ENCODE measurements at places on chromosomes 2 and 18.

DNA sequence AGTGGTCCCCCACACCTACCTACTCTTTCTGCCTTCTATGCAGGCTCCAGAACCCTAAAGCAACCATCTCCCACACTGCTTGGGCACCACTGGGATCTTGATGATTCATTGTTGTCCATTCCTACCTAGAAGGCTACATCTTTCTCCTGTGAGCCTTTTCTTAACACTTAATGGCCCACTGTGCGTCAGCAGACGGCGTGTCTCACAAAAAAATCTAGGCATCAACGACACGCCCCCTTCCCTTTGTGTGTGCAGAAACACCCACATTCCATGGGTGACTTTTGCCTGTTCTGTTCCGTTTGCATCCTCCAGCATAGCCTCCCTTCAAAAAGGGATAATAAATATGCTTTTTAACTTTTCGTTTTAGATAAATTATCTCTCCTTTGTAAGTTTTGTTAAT is 99.7 kb upstream of the CYRIA start:
- no peak for DNase-seq

DNA sequence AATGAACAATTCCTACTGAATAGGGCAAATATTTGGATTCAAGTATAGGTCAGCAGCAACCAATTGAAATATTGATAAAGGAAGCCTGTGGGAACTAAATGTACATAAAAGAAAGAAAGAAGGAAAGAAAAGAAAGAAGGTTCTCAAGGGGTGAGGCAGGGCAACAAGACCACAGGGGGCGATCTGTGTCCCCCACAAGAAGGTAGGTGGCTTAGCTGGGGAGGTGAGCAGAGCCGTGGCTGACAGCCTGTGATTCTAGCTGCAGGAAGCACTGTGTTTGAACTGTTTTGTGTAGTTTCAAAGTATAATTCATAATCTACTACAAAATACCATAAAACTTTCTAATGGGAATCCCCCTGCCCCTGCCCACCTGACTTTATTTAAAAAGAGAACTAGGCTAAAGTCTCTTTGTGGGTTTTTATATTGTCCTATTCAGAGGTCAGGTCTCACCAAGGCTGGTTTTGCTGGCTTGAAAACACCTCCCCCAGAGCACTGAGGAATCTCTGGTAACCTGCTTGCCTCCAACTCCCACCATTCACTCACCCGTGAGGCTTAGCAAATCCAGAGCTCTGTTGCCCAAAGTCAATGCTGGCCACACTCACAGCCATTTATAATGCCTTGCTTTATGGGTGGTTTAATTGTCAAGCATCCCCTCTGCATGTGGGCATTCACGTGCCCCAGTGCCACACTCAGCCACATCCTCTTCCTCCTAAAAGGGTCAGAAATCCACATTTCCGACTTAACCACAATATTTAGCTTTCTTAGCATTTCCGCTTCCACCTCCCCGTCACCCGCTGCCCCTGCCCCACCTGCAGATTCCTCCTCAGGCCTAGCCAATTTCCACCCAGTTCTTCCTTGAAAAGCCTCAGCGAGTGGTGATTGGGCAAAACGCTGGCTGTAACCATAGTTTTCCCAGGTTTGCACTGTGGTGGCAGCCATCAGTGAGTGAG is 36.4 kb upstream of the LMAN1 start:
- no peak for DNase-seq

DNA sequence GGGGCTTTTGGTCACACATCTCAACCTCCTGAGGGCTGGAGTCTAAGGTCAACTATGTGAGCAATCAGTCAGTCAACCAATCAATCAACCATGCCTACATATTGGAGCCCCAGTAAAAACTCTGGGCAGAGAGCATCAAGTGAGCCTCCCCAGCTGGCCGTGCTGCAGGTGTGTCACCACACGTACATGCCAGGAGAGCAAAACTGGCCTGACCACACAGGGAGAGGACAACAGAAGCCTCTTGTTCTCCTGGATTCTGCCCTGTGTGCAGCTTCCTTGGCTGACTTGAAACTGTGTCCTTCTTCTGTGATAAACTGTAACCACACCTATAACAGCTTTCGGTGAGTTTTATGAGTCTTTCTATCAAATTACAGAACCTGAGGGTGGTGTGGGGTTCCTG is 25.9 kb downstream of the GPR35 start:
- DNase-seq: no peak

DNA sequence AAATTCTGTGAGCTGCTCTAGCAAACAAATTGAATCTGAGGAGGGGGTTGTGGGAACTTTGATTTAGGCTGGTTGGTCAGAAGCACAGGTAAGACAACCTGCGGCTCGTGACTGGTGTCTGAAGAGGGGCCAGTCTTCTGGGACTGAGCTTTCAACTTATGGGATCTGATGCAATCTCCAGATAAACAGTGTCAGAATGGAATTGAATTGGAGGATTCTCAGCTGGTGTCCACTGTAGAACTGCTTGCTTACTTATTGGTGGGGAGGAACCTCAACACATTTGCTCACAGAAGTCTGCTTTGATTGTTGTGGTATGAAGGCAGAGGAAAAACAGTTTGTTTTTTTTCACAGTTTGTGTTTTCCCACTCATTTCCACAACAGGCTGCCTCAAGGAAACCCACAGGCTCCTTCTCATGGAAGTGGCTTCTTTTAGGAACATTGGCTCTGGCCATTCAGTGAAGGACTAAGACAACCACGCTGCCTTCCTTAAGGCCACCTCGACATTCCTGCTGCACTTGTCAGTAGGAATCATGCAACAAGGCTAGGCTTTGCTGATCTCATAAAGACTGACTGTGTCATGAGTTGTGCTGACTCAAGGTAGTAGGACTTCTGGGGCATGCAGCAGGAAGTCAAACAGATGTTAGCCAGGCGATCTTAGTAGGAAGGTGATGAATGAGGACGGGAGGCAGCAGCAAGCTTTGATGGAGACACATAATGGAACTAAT is 104.7 kb downstream of the TSN start:
- peak; percentile 39 for DNase-seq

GRCh38 chr2:45891719-45892424 is 240.4 kb downstream of the PRKCE start:
- DNase-seq: peak; percentile 91

DNA sequence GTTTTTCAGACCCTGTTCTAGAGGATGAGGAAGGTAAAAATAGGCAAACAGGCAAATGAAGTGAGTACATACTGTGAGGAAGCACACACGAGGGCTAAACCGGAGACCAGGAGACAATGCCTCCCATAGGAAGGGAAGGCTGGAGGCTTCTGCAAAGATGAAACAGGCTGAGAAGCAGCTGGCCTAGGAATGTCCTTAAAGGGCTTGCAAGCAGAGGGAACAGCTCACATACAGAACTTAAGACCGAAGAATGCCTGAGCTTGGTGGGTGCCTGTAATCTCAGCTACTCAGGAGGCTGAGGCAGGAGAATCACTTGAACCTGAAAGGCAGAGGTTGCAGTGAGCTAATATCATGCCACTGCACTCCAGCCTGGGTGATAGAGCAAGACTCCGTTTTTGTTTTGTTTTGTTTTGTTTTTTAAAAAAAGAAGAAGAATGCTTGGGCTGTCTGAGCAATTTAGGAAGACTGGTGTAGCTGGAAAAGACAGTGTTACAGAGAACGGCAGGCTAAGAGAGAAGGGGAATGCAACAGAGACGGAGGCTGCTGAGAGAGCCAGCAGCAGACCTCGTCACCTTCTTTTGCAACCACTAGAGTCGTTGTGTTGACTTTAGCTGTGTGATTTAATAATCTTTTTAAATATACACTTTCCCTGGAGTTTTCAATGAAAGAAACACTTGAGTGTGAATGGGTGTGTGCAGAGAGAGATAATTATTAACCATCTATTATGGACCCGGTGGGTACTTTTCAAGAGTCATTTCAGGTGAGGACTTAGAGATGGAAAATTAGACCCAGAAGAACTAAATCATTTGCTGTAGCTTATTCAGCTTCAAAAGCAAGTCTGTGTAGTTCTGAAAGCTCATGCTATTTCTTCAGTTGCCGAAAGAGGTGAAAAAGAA is 232.8 kb downstream of the GALR1 start:
- no peak for DNase-seq

GRCh38 chr2:126510356-126510755 is 145.6 kb upstream of the GYPC start:
- DNase-seq: no peak

- DNase-seq: no peak
Observed at GRCh38 chr2:112840068-112840445, 3.5 kb upstream of the IL1B start.

- peak; percentile 71 for DNase-seq
Observed at GRCh38 chr2:40554665-40555294, 102.9 kb upstream of the SLC8A1 start.

- DNase-seq: no peak
Observed at GRCh38 chr2:163708265-163708664, 27.5 kb downstream of the FIGN start.

DNA sequence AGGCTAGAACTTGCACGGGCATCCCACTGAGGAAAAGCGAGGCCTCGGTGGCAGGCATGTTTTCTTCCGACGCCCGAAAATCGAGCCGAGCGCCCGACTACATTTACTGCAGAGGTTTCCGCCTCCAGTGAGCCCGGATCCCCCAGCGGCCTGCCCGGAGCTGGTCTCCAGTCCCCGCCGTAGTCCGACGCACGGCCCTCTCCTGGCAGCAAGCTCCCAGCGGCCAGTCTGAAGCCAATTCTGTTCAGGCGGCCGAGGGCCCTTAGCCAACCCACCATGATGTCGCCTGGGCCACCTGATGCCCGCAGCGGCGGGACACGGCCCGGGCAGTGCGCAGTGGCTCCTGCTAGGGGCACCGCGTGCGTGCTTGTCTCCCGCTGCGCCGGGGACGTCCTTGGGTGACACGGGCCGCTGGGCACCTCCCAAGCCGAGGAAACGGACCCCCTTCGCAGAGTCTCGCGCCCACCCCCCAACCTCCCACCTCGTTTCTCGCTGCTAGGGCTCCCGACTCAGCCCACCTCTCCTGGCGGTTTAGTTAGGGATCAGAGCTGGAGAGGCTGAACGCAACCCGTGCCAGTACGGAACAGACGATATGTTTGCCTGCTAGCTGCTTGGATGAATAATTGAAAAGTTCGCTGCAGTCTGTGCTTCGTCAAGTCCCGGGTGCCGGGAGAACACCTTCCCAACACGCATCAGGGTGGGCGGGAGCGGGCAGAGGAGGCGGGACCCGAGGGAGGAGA is 5.3 kb downstream of the ONECUT2 start:
- no peak for DNase-seq

- no peak for DNase-seq
Observed at GRCh38 chr18:37452682-37453385, 112.8 kb downstream of the CELF4 start.

GRCh38 chr2:58917596-58917995 is 676.5 kb upstream of the FANCL start:
- DNase-seq: no peak
